ENCODE measurements at places on chromosomes 1 and 21. TPM values are rescaled to one million over a fixed set of nuclear protein-coding genes. Genes with fewer than 3 reads are reported as not detected.

DNA sequence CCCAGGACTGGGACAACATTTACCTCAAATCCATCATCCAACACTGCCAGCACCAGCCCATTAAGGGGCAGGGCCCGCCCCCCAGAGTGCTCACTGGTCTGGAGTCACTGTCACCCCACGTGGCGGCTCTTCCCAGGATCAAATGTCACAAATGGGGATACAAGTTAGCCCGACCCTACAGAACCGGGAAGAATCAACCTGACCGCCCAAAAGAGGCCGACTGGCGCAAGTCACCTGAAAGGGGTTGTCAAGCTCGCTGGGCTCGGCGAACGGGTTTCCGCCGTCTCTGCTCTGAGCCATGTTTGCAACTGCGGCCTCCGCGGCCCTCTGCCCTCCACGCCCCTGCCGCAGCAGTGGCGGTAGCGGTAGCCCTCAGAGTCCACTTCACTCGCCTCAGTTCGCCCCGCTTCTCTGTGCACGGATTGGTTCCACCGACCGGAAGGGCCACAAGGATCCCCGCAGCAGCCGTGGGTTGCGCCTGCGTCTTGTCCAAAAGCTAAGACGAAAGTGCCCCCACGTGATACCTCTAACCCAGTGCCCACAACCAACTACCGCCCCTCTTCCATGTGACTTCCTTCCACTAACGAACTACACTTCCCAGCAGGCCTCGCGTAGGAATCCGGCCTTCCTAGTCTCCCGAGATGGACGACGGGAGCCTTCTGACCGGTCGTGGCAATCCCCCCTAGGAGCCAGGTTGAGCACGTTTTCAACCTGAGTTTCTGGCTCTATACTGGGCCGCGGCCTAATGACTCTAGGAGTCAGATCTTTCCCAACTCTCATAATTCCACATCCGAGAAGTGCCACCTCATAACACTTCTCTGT lies at the start of gene SCAMP3:
TSS of gene SCAMP3 (minus strand) at position 509 of the 822 bp plus-strand sequence. CDS start at position 300, 209 bp downstream.
- peak; percentile 99 for DNase-seq

CGN gene
- 4.3 TPM for total RNA-seq

DNA sequence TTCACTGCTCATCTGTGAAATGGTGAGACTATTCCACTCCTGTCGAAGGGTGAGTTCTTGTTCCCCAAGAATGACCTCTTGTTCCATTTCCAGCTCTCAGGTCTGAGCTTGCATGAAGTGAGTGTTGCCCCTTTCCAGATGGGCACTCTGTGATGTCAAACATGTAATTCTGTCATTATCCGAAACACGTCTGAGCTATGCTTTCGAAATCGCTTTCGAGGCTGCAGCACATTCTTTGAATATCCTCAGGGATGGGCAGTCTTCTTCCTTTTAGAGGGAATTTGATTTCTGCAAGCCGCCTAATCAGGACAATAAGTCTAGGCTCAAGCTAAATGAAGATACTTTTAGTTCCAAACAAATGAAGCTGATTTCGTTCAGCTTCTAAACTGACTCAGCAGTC lies 15.1 kb downstream of the NFASC start:
- DNase-seq: no peak

DNA sequence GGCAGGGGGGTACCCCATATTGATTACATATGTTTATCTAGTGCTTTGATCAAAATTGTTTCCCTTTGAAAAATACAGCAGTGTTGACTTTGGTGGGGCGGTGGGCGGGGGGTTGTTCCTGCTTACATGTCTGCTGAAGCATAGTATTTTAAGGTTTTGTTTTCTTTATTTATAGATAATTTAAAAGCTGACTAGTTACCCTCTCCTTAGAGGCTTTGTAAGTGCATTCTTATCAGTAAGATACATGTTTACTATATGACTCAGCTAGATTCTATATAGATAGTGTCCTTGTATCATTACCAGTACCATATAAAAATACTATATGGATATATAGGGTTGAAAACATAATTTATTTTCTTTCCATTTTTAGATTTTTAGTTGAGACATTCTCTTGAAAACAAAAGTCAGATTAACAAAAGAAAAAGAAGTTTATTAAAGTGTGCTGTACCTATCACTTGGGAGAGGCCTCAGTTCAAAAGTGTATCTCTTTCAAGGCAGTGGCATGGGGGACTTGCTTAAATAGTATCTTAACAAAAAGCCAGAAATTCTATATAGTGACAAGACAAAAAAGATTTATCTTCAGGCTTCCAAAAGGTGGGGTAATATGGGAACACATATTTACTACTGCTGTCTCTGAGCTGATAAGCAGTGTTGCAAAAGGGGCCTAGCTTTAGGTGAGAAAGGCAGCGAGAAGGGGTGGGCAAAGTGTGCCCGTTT lies 79.0 kb downstream of the HS2ST1 start:
- DNase-seq: no peak

CD247 gene
- total RNA-seq: 0.41 TPM

TMIGD3 gene
- total RNA-seq: not detected

KIAA1614 gene
- 10.2 TPM for total RNA-seq

SDC3 gene
- total RNA-seq: 26.0 TPM

TAS1R1 gene
- 2.2 TPM for total RNA-seq
